ENCODE measurements at places on chromosomes 5 and 9.

DNA sequence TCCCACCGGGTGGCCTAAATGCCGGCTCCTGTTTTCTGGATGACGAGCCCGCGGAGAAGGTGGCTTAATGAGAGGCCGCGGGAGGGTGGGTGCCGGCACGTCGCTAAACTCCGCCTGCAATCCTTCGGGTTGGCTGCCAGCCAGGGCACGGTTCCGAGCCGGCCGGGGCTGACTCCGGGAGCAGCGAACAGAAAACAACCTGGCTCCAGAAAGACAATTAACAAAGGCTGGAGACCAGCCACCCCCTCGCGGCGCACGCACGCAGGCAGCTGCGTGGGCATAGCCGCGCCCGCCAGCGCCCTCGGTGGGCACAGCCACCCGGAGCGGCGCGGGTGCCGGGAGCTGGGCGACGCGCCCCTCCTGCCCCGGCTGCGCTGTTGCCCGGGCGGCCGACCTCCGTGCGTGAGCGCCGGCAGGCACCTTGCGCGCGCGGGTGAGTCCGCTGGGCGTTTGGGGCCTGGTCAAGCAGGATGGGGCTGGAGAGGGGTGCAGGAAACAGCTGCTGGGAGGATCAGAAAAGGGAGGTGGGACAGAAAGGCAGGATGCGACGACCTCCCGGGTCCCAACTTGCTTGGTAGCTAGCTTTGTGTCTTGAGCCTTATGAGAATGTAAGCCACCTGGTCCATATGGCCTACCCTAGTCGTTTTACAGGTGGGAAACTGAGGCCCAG is at the start of gene ARHGEF37:
Gene ARHGEF37, plus strand, starts transcription at position 307 of the 670 bp plus-strand sequence. CDS start 16,272 bp downstream, outside the sequence.
- no peaks in the 10 kb centered on the region for H3K36me3 ChIP-seq
- no peak within 1 kb of the TSS for H3K27ac ChIP-seq
- peak within 1 kb of the TSS; percentile 73 for H3K4me3 ChIP-seq
- DNase-seq, result peak; percentile 34
- H3K4me1 ChIP-seq, result peaks cover 8% of the 10 kb centered on the region
- H3K27me3 ChIP-seq, result peaks cover 16% of the 10 kb centered on the region

GRCh38 chr5:133595465-133595864 is 16.9 kb downstream of the FSTL4 start:
- H3K27me3 ChIP-seq, result peaks cover 23% of the 10 kb centered on the region
- H3K4me3 ChIP-seq, result no peak overlapping the region
- H3K4me1 ChIP-seq, result no peaks in the 10 kb centered on the region
- H3K36me3 ChIP-seq, result no peaks in the 10 kb centered on the region
- no peak overlapping the region for H3K27ac ChIP-seq
- no peak for DNase-seq

DNA sequence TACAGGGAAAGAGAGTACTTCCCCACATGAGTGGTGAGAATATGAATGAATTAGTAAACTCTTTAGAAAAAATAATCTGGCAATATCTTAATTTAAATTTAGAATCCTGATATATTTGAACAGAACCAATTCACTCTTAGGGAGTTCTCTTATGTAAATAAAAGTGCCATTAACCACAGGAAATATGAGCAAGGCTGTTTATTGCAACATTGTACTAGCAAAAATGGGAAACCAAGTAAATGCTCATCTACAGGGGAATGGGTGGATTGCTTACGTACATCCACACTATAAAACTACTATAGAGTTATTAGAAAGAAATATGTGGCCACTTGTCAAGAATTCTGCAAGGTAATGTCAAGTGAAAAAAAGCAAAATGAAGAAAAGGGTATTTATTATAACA is 274.5 kb downstream of the TLE1 start:
- no peaks in the 10 kb centered on the region for H3K27me3 ChIP-seq
- no peak overlapping the region for H3K27ac ChIP-seq
- DNase-seq, result no peak
- H3K4me1 ChIP-seq, result no peaks in the 10 kb centered on the region
- no peak overlapping the region for H3K4me3 ChIP-seq

DNA sequence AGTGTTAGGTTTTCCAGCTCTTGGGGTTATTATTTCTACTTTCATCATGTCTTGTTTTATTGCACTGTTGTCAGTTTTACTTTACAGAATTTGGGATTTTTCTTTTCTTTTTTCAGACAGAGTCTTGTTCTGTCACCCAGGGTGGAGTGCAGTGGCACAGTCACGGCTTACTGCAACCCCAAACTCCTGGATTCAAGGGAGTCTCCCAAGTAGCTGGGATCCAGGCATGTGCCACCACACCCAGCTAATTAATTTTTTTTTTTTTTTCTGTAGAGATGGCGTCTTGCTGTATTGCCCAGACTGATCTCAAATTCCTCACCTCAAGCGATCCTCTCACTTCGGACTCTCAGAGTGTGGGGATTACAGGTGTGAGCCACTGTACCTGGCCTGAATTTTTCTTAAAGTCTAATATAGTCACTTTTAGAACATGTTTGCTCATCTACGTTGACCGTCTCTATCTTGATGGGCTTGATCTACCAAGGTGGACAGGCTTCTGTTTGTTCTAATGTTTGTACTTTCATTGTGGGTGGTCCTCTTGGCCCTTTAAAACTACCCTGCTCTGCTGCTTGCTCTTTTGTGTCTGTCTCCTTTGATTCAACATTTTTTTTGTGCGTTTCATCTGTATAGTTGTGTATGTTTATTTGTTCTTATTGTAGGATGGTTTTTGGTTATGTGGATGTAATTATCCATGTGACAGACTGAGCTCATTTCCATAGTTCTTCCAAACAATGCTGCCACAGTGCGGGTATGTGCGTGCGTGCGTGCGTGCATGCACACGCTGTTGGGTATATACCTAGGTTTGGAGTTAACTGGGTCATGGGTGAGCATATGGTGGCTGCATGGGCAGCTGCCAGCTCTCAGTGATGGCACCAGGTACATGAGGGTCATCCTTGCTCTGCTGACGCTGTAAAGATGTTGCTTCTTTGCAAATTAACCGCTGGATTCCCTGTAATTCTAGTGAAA is 18.1 kb downstream of the PRRC2B start:
- peaks cover 85% of the 10 kb centered on the region for H3K4me1 ChIP-seq
- H3K27ac ChIP-seq, result no peak overlapping the region
- H3K4me3 ChIP-seq, result no peak overlapping the region
- H3K36me3 ChIP-seq, result peaks cover 25% of the 10 kb centered on the region

- H3K4me3 ChIP-seq, result no peak within 1 kb of the TSS
- H3K36me3 ChIP-seq, result no peaks in the 10 kb centered on the region
- H3K27ac ChIP-seq, result no peak within 1 kb of the TSS
- peaks cover 37% of the 10 kb centered on the region for H3K27me3 ChIP-seq
- no peak for DNase-seq
These were observed at the start of gene GLRA1 for GRCh38 chr5:151924564-151925301. TSS of gene GLRA1 (minus strand) at chr5:151924851. CDS start at chr5:151924549, 302 bp downstream.

Data from activated B cell treated with CpG ODN at 0.5 μM for 24 hours (primary cell).